Vagina (tissue), 2 donors: ENCODE measurements at places on chromosomes 3 and 15. TPM values are rescaled to one million over a fixed set of nuclear protein-coding genes. Genes with fewer than 3 reads are reported as not detected.

CYP1A2 gene
- not detected for total RNA-seq

STARD5 gene
- total RNA-seq: 28.0 TPM

CLDN1 gene
- total RNA-seq: 48.6 TPM

EFCC1 gene
- total RNA-seq: 3.7 TPM

- no peak for DNase-seq
Measured at GRCh38 chr15:35301088-35301487, 216.0 kb upstream of the NANOGP8 start.

- peak; percentile 76 for DNase-seq
Measured at GRCh38 chr15:68410466-68411342, 21.3 kb downstream of the ITGA11 start.

- no peak for DNase-seq
Measured at GRCh38 chr3:176867681-176868663, 329.3 kb downstream of the TBL1XR1 start.

DNA sequence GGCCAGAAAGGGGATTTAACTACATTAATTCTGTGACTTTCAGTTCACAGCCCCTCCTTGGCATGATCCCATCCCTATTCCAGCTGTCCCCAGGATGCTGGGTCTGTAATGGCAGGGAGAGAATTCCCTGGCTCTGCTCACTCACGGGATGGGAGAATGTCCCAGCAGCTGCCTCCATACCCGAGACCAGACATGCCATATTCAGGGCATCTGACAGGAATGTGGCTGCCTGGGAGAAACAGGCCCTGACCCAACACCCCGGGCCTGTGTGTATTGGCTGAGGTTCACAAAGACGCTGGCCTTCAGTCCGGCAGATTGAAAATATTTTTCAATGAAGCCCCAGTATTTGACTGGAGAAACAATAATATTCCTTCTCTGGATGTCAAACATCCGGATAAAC is 83.6 kb upstream of the SMAD3 start:
- DNase-seq: no peak

- no peak for DNase-seq
Measured at GRCh38 chr15:89822611-89822950, 7.9 kb upstream of the ANPEP start.

DNA sequence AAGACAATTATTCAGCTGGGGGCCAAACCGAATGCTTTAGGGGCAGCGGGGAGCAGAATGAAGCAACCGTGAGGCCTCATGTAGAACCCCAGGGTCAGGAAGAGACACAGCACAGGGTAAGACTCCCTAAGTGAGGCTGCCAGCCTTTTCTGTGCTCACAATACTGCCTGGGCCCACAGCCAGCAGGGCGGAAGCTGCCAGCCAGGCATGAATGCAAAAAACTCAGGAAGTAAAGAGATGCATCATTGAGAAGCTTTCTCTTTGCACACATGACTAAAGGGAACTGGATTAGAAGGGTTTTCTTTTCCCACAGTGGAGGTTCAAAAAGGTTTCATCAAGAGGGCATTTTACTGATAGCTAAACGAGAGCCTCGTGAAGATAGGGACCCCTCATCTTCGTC is 33.3 kb downstream of the CA12 start:
- DNase-seq: no peak

- no peak for DNase-seq
Measured at GRCh38 chr3:14792691-14793121, 26.1 kb upstream of the FGD5 start.

DNA sequence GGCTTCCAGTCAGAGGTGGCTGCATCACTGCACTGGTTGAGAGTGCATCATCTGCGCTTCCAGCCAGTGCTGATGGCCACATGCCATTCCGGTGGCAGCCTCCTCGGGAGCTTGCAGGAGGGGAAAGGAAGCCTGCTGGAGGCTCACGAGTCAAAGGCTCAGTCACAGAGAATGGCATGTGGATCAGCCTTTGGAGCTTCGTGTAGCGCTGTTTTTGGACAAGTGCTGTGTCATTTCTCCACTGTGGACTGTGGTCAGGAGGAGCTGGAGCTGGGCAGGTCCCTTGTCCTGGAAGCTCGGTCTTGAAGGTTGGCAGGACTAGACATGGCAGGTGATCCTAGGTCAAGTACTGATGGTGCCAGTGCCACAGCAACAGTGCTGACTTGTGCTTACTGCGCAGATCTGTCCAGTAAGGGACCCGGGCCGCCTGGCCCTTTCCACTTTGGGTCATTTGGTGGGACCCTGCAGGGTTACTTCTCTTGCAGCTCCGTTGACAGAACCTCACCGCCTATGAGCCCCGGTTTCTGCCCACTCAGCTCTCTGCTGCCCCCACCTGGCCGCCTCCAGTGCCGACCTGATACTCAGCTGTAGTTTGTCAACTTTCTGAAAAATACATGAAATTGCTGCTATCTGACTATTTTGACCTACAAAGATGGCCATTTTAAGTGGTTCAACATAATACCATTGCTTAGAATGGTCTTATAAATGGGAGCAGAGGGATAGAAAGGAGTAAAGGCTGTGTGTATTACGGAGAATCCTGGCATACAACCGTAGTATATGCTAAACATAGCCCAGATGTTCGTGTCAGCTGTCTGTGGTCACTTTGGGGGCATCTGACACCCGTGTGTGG is 27.6 kb upstream of the TRPM1 start:
- DNase-seq: no peak
